Stimulated activated naive CD8-positive, alpha-beta T cell treated with anti-CD3 and anti-CD28 coated beads, Interleukin-15, amount 100 ng/mL, for 72 hours (primary cell): ENCODE measurements at places on chromosomes 5 and 9.
A peak's percentile ranks its signal among the peaks of the same experiment; 100 is the strongest.

DNA sequence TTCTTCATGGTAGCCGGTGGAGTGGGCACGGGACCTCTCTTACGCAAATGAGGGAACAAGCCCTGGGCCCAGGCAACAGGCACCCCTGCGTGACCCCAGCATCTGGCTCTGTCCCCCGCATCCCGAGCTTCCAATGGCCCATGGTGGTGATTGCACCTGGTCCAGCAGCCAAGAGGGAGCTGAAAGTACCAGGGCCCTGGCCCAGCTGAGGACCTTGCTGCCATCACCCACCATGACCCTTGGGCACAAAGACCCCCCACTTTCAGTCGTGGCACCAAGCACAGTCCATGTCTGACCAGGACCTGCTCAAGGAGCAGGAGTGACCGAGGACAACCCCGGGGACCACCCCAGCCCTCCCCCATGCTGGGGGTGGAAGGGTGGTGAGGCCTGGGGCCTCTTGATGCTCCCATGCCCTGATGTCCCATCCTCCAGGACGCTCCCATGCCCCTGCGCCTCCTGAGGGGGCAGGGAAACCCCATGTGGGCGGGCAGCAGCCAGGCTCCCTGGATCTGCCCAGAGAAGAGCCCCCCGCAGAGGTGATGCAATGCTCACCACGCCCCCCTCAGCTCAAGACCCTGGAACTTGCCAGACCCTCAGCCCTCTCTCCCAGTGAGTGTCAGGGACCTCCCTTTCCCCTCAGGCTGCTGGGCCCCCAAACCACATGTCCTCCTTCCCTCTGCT is 123.9 kb downstream of the ADAMTS2 start:
- no peak for DNase-seq

DNA sequence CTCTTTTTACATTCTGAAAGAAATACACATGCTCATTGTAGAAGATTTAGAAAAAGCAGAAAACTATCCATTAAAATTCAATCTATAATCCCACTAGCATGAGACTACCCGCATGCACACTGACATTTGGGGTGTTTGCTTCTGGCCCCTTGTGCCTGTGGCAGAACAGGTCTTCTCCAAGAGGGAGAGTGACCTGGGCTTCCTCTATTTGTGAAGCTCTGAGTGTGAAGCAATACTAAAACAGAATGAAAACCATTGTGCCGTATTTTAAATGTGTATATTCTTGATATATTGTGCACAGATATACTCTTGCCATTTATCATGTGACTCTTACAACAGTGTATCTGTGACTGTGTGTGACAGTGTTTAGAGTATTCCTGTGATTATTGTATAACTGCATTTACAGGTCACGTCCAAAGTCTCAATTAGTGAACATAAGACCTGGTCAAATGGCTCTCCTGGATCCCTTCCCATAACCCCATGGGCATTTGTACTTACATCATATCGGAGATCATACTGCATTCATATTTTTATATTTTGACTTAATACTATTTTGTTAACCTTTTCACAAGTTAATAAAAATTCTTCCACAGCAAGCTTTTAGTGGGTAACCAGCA is 14.7 kb upstream of the CPEB4 start:
- DNase-seq: no peak

DNA sequence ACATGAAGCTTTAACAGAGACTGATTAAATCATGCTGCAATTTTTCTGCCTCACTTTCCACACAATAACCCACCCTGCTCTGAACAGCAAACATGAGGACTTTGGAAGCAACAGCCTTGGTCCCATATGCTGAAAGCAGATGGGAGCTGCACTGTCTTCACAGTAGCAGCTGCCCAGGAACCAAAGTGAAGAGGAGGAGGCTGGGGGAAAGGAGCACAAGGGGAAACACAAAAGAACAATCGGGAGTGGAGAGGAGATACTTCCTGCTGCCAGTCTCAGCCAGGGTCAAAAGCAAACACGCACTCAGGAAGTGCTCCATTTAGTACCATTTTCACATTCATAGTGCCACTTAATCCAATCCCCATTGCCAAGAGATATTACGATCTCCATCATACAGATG is 183.3 kb upstream of the PUM3 start:
- no peak for DNase-seq

DNA sequence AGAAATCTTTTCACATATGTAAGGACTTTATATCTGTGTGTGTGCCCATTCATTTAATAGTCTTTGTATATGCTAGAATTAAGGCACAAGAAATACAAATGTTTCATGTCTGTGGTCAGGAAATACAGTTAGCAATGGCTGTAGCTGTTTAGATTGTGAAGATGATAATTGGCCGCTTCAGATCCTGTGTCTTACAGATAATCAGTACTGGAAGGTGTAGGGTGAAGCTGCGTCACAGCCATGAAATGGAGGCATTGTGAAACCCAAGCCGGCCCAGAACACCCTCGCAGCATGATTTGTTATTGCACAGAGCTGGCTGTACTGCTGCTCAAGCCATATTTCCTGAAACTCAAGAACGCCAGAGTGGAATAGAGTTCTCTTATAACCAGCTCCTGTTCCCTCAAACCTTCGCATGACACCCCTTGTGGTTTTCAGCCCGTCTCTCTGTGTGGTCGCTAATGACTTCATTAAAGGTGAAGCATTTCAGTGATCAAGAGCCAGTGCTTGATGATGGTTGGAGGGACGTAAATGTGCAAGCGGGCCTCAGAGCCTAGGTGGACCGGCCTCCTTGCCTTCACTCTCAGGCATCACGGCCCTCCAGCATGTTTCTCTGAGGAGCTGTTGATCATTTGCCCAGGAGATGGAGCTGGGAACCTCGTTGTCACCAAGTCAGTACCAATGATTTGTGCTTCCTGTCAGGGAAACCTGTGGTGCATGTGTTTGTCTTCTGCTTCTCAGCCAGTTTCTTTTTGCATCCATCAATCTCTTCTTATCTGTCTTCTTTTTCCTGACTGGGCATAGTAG is 80.1 kb downstream of the F2RL2 start:
- DNase-seq: peak; percentile 42

DNA sequence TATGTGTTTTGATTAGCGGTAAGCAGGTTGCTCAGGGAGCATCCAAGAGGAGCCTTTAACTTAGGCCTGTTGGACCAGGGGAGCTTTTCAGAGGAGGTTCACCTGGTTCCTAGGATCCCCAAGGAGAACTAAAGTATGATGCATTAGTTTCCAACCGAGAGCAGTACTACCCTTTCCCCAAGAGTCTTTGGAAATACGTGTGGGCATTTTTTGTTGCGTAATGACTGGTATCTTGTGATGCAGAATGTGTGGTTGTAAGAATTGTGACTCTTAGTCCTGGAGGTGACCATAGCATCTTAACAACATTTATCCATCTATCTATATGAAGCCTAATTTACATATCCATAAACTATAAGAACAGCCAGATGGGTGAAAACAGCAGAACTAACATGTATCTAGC is 11.0 kb downstream of the CFAP95 start:
- no peak for DNase-seq

- no peak for DNase-seq
These were observed 28.7 kb downstream of the CCT5 start for GRCh38 chr5:10278658-10279279.

DNA sequence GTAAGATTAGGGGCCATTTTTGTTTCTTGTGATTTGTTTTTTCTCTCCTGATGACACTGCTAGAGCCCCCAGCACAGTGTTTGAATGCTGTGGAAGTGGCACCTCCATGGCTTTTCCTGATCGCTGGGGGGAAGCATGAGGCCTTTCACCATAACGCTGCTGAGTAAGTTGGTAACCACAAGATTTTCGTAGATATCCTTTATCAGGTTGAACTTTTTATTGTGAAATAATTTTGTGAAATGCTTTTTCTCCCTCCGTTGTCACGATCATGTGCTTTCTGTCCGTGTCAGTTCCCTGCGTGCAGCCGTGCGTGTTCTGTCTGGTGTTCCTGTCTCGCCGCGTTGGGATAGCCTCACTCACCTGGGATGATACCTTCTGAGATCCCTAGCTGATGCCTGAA is 59.4 kb downstream of the EHMT1 start:
- no peak for DNase-seq

DNA sequence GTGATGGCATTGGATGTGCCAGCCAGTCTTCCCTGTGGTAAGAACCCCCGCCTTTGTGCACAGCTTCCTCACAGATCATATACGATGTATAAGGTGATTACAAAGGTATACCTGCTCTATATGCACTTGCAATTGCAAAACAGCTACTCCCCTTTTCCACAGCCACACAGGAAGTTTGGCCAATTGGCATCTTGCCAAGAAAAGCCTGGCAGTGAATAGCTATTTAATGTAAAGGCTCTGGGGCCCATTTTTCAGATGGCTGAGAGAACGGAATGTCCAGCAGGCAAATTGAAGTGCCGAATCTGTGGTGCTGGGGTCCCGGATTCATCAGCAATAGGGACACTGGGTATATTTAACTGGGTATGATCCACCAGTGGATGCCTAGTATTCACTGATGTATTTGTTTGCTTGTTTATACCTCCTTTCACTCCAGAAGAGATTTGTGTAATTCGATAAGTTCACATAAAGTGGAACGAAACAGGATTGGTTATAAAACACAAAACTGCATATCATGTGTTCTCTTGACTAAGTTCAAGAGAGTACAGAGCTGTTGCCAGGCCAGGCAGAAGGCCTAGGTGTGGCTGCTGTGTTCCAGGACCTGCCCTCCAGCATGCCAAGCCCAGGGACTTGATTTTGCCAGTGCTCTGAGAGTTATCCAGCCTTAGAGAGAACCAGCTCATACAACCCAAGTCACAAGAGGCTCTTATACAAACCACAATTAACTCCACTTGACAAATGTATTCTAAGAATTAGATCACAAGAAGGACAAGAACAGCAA is 27.7 kb upstream of the GABRP start:
- no peak for DNase-seq

GRCh38 chr9:129442803-129443511 is 177.9 kb downstream of the C9orf50 start:
- no peak for DNase-seq

GRCh38 chr5:102077920-102078319 is 218.2 kb downstream of the SLCO4C1 start:
- DNase-seq: no peak

DNA sequence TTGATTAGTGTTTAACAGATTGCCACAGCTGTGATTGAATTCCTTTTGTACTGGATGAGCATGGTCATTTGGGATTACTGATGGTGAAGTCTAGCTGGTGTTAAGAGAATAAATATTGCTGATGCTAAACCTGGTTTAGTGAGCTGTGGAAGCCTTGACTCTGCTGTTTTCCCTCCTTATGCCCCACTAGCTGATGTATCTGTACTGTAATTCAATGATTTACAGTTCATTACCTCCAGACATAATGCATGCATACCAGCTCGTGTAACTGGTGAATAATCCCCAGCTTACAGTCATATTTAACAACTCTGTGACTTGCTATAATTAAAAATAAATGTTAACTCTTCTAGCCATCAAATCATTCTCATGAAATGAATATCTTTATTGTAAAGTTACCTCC is 1.7 kb upstream of the CMYA5 start:
- DNase-seq: no peak

- no peak for DNase-seq
These were observed 24.2 kb upstream of the NREP start for GRCh38 chr5:111781200-111781599.
